ENCODE measurements at places on chromosomes 7 and 10. TPM values are rescaled to one million over a fixed set of nuclear protein-coding genes. Genes with fewer than 3 reads are reported as not detected.
A peak's percentile ranks its signal among the peaks of the same experiment; 100 is the strongest.

CC2D2B gene
- total RNA-seq = 3.1 TPM

DNA sequence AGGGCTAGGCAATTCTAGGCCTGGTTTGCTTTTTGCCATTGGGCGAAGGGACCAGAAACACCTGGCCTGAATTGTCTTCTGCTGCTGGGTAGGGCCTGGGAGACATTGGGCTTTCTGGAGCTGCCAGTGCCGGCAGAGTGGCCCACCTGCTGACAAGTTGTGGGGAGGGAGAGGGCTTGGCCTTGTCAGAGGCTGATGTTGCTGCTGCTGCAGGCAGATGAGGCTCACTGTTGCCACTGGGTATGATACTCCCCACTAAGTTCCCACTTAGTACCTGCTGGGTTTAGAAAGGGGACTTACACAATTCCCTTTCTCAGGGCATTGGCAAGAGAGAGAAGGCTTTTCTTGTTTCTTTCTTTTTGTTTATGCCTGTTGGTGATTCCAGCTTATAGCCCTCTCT, 289.6 kb upstream of the NPVF start:
- no peak for DNase-seq

- DNase-seq = no peak
Measured at GRCh38 chr10:49664842-49665355, 14.6 kb upstream of the C10orf53 start.

DNA sequence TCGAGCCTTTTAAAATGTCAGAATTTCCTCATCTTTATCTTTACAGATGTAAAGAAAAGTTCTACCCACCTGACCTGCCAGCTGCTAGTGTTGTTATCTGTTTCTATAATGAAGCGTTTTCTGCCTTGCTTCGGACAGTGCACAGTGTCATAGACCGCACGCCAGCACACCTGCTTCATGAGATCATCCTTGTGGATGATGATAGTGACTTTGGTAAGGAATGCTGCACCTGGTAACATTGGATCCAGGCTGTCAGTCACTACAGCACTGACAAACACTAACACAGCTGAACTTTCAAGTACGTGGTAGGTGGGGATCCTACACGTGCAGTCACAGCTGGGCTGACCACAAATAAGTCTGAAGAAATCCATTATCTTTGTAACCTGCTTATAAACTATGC, 77.6 kb downstream of the GALNT11 start:
- no peak for DNase-seq

- DNase-seq = no peak
Measured at GRCh38 chr10:31557854-31558253, 238.8 kb downstream of the ZEB1 start.

PPP1R17 gene
- not detected for total RNA-seq

DNA sequence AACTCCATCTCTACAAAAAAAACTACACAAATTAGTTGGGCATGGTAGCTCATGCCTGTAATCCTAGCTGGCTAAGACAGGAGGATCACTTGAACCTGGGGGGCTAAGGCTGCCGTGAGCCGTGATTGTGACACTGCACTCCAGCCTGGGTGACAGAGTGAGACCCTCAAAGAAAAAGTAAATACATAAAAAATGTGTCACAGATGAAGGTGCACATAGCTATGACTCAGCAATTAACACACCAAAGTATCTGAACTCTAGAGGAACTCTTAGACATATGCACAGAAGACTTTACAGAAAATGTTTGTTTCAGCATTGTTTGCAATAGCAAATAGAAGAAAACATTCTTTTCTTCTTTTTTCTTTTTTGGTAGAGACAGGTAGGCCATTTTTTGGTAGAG, 8.3 kb downstream of the C10orf62 start:
- no peak for DNase-seq

C7orf33 gene
- total RNA-seq = not detected

DNA sequence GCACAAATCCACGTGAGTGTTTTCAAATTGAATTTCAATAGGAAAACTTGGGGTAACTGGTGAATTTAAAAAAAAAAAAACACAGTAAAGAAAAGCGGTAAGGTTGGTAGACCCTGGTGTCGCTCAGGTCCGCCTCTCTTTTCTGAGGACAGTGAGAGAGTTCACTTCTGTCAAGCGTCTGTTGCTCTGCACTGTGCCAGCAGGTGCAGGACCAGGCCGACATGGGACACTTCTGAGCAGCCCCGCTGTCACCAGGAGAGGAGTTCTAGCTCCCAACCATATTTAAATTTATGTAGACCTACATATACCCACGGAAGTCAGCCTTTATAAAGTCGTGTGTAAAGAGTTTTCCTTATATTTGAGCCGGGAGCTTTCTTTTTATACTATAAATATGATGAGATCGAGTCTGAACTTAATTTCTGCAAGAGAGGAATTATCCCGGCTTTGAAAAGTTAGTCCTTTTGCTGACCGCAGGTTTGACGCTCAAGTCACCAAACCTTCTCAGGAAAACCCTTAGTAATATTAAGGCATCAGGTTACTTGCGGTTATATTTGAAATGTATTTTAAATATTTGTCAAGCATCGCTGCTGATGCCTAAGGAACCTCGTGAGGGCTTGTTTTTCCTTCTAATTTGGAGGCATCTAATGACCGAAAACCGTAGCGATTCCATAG, 531 bp downstream of the IKZF1 start:
- DNase-seq = no peak

DNA sequence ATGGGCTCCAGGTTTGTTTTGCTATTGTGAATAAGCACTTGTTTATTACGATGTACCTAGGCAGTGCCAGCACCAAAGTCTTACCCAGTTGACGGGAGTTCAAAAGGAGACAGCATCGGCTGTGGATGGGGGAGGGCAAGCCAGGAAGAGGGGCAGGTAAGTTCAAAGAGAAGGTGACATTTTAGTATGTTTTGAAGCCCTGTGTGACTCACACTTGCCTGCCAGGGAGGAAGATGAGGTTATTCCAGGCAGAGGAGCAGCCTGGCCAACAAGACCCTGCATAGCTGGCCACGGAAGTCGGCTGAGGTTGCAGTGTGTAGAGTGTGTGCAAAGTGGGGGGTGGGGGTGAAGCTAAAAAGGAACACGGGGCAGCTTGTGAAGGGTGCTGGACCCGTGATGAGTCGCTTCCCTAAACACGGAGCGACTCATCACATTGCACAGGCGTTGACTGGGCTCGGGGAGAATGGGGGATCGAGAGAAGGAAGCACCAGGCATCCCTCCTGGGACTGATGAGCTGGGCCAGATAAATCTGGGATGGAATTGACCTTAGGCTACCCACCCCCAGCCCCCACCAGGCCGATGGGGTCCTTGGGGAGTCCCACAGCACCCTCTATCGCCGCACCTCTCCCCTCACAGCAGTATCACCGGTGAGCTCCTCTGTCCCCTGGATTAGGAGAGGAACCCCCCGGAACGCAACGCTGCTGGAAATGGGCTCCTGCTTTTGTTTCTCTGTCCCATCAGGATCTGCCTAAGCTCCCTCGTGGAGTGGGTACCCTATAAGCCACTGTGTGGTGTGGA, 97.9 kb upstream of the IKZF1 start:
- DNase-seq = no peak

ECHDC3 gene
- total RNA-seq = 8.6 TPM

GRCh38 chr10:36634916-36635315, 490.5 kb upstream of the ANKRD30A start:
- DNase-seq = no peak

SPDYE5 gene
- total RNA-seq = not detected

DNA sequence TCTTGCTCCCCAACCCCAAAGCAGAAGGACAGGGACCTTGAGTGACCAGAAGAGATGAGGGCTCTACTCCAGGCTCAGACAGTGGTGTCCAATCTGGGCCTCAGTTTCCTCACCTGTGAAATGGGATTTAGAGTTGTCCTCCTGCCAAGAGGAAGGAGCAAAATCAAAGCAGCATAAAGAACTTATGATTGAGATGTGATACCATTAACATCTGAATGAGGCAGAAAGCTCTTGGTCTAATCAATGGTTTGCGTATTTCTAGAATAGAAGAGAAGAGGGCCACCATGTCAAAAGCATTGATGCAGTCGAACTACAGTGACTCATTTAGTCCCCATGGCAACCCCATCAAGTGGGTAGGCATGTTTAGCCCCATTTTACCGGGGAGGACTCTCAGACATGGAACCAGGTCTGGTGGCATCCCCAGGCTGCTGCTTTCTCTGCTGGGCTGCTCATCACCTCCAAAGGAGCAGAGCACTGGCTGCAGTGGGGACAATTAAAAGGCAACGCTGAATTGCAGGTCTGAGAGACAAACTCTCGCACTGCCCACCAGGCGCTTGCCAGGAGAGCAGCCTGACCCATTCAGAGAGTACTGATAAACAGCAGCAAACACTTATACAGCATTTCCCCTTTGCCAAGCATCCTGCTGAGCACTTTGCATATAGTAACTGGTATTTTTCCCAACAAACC, 175.9 kb downstream of the NEURL1 start:
- no peak for DNase-seq

DNA sequence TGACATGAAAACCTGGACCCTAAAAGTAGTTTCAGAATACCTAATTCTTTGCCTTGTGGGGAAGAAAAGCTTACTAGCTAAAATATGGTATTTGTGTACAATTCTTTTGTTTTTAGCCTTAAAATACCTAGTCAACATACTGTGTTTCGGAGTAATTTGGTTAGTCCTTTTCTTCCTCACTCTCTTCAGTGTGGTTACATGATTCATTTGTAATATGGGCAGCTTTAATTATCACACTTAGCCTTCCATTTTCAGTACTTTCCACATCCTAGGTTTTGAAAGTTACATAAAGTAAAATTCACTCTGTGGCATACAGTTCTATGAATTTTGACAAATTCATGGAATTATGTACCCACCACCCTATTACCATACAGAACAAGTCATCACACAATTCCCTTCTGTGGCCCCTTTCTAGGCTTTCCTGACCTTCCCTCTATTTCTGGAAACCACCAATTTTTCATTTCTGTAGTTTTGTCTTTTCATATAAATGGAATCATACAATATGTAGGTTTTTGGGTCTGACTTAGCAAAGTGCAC, 96.2 kb downstream of the EMX2 start:
- DNase-seq = no peak

LDB3 gene
- 4.9 TPM for total RNA-seq

DNA sequence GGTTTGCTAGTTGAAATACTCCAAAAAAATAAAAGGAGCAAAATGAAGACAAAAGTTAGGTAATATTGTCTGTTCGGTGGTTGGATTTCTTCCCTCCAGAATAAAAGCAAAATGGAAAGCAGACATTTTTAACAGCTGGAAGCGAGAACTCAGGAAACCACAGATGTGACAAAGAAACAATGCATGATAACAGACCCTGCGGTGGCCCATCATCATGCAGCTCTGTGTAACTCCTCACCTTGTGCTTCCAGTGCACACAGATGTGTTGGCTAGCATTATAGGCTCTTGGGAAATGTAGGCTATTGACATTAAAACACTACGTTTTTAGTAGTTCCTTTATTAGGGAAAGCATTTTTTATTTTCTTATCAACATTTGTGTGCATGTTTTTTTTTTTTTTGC, 53.9 kb upstream of the ARL4A start:
- DNase-seq = no peak

GRCh38 chr7:97269741-97270140, 152.2 kb downstream of the SDHAF3 start:
- DNase-seq = no peak

RET gene
- 0.80 TPM for total RNA-seq

- DNase-seq = no peak
Measured at GRCh38 chr7:22895140-22895827, 72.6 kb upstream of the TOMM7 start.

FAM25G gene
- total RNA-seq = not detected

DNA sequence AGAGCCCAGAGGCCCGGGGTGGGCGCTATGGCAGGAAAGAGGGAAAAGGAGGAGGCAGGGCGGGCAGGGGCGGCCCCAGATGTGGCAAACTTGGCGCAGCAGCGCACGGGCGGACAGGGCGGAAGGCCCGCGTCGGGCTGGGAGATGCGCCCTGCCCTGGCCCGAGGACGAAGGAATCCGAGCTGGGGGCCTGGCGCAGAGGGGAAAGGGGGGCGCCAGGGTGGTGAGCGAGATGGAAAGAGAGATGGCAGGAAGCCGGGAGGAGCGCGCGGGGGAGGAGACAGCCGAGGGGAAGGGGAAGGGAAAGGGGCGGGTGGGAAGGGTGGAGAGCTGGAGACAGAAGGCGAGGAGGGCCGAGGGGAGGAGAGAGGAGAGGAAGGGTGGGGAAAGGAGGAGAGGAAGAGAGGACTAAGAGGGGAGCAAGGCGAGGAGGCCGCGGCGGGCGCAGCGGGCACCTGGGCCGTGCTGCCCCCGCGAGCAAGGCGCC, at the start of gene MARVELD1:
Gene MARVELD1, plus strand, starts transcription at position 392 of the 487 bp plus-strand sequence. CDS start 147 bp downstream, outside the sequence.
- peak; percentile 92 for DNase-seq

DNA sequence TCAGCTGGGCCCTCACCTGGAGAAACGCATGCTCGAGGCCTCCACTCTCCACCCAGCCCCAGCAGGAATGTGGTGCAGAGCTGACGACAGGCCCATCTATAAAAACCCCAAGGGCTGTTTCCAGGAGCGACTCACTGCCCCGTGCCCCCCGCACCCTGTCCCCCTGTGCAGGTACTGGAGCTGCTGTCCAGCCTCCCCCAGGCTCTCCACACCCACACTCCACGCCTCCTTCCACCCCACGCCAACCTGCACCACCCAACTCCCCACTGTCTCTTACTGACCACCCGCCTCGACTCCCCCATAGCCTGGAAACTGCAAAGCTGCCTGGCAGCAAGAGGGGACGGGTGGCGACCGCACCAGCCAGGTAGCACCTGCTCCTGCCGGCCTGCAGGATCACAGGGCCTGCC, 43.3 kb downstream of the DIP2C start:
- DNase-seq = peak; percentile 46

DNA sequence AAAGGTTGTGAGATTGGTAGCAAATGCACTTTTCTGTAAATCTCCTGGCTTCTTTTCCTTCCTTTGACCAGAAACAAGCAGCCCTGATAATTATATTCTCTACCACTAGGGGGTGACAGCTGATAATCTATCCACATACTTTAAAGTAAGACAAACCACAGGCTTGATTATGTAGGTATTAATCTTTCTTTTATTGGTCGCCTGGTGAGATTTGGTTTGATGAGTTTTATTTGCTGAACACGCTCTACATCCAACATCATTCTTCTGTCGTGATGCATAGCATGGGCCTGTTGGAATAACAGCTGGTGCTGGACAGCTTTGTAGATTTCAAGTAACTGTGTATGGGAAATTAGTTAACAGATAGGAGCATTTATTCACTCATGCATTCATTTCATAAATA, 63.5 kb downstream of the ZNF365 start:
- no peak for DNase-seq

DNA sequence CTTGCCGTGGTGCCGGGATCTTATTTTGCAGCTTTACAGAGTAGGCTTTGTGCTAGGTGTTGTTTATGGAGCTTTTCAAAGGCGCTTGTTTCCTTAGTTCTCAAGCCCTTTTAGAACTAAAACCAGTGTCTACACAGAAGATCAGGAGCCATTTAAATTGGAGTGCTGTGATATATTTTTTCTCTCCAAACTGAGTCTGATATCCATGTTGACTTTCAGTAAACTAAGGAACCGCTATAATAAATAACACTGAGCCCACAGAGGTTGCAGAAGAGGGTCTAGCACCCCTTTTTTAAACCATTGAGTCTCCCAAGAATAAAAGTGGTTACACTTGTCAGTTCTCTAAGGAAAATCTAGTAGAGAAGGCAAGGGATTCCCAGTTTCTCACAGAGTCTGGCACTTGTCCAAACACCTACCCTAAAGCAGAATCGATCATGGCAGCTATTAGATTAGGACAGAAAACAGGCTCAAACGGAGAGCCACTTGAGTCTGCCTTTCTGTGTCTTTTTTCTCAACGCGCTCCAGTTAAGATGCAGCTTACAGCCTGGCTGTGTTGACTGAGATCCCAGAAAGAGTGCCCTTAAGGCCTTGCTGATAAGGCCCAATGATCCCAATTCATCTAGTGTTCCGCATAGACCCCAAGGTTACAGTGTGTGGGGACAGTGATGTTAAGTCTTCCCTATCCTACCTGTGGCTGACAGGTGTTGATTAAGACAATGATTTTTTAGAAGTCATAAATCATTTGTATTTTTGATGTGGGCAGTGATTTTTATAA, 804 bp downstream of the TMEM106B start:
- DNase-seq = no peak
